ENCODE measurements at places on chromosomes 12 and 14.

GRCh38 chr14:70254476-70254961 is 65.8 kb upstream of the SLC8A3 start:
- peak; percentile 42 for DNase-seq

- DNase-seq = no peak
Measured at GRCh38 chr14:63383776-63384367, 65.1 kb upstream of the GPHB5 start.

DNA sequence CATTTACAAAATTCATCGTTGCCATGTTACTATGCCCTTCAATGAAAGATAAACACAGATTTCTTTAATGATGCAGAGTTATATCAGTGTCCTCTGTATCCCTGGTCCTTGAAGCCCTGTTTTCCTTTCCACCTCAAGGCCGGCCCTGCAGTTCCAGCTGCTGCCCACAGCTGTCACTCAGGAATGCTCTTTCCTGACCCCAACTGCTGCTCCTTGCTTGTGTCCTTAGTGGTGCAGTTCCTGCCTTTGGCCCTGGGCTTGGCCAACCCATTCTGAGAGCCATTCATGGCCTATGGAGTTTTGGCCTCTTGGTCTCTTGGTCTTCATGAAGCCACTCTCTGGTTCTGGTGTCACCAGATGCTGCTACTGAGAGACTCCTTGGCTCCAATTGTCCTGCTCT is 93.1 kb downstream of the GAS2L3 start:
- DNase-seq = no peak

DNA sequence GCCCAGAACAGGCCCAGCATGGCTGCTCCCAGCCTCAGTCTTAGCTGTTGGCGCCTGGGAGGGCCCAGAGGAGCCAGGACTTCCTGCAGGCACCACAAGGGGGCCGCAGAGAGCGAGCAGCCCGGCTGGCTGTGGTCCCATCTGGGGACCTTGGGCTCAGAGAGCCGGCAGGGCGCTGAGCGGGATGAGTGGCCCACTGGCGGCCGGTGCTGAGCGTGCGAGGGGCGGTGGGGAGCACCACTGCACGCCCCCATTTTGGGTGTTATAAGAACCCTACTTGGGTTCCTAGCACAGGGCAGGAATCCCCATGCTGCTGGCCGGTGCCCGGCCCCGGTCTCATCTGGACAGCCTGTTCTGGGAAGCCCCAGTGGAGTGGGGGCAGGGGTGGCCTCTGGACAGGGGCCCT is 25.9 kb upstream of the CRIP2 start:
- peak; percentile 12 for DNase-seq

DNA sequence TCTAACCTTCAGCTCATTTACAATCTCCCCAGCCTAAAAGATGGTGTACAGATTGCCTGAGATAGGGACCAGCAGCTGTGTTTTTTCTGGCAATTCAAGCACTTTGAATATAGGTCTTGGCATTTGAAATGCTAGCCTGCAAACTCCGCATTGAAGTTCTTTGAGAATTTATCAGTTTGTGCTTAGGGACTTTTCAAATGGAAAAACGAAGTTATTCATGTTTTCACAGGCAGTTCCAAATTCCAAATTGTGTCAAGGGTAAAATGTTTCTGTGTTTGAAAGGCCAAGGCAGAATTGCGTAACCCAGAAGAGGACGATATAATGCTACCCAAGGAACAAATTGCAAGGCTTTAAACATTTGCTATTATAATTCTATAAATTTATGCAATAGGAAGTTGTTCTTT is 168.9 kb upstream of the RASSF8 start:
- no peak for DNase-seq

GRCh38 chr12:71312768-71313403 is 126.7 kb upstream of the LGR5 start:
- peak; percentile 1 for DNase-seq

GRCh38 chr14:68986225-68986624 is 7.1 kb upstream of the ACTN1 start:
- DNase-seq = no peak
